ENCODE measurements at places on chromosomes 6 and 20.

- no peak for DNase-seq
Observed at GRCh38 chr20:40046703-40047102, 642.3 kb downstream of the MAFB start.

GRCh38 chr6:111482188-111482958 is 645 bp downstream of the REV3L start:
- peak; percentile 24 for DNase-seq

- no peak for DNase-seq
Observed at GRCh38 chr20:35297155-35297554, 4.9 kb upstream of the FAM83C start.

DNA sequence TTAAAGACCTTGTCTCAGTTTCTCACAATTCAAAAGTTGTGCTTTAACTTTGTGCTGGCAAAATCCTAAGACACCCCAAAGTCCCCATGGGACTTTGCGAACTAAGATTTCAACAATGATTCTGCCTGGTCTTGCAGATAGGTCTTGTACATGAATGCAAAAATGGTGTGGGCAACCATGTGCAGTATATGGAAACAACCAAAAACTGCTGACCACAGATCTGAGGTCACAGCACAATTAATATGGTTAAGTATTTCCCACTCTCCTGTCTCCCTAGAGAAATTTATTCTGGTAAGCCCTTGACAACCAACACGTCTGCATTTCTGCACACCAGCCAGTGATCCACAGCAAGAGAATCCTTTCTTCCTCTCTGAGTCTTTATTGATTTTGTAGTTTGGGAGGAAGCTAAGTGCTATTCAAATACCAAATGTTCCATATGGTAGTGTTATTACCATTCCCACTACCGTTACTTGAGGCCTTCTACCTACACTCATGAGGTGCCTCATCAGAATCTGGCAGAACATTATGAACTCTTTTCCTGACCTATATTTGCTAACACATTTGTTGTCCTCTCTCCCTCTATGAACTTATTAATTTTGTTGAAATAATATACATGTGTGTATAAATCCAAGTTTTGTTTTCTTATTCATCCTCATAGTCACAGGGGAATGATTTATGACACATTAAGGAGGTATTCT is 178.7 kb downstream of the ATXN1 start:
- DNase-seq: no peak

GRCh38 chr6:70166088-70166958 is 136.6 kb downstream of the COL9A1 start:
- DNase-seq: peak; percentile 62
